ENCODE measurements at places on chromosomes 3 and 15.

GRCh38 chr3:171348121-171348520 is 112.1 kb downstream of the TNIK start:
- no peak for DNase-seq

DNA sequence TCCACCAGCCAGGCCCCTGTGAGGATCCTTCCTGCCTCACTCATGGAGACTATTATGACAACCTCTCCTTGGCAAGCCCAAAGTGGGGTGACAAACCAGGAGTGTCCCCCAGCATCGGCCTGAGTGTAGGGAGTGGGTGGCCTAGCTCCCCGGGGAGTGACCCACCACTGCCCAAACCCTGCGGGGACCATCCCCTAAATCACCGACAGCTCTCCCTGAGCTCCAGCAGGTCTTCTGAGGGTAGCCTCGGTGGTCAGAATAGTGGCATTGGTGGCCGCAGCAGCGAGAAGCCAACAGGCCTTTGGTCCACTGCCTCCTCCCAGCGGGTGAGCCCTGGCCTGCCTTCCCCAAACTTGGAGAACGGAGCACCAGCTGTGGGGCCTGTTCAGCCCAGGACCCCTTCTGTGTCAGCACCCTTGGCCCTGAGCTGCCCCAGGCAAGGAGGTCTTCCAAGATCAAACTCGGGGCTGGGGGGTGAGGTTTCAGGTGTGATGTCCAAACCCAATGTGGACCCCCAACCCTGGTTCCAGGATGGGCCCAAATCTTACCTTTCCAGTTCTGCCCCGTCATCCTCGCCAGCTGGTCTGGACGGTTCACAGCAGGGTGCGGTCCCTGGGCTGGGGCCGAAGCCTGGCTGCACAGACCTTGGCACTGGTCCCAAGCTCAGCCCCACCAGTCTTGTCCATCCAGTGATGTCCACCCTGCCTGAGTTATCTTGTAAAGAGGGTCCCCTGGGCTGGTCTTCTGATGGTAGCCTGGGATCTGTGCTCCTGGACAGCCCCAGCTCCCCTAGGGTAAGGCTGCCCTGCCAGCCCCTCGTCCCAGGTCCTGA is 1.0 kb downstream of the LIMD1 start:
- DNase-seq = no peak

DNA sequence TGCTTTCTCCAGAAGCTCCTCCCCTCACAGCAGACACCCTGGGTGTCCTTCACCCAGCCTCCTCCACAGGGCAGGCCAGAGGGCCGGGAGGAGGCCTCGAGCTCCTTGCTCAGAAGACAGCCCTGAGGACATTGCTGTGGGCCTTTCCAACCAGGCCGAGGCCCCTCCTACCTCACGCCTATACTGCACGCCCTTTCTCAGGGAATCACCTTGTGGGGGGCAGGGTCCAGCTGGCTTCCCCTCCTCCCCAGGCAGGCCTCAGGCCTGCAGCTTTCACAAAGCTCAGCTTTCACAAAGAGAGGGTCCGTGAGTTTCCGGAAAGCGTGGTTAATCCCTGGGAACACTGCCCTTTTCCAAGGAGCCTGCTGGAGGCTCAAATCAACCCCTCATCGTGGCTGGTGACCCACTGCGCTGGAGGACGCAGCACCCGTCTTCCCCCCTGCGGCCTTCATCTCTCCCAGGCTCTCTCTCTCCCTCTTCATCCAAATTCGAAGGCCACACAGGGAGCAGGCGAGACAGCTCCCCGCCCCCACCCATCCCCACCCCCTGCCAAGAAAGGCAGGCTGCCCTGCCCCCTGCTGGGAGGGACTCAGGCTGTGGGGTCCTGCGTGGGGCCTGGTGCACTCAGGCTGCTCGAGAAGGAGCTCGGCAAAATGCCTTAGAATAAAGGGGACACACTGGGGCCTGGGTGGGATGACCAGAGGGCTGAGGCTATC is 79.4 kb downstream of the OCA2 start:
- no peak for DNase-seq

GRCh38 chr3:4359805-4360502 is 56.8 kb downstream of the SETMAR start:
- no peak for DNase-seq

DNA sequence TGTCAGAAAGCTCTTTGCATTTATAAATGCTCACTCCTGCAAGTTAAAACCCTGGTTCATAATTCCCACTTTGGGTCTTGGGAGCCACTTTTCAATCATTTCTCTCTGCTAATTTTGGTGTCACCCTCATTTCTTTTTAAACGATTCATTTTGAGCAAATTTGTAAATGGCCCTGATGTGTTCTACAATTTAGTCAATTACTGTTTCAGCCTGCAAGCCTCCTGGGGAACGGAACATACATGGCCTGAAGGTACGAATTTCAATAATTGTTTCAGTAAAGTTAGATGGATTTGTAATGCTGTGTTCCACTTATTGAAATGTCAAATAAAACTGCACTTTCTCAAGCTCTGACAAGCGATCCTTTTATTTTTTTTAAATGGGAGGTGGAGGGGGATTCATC is 43.2 kb downstream of the MAP2K5 start:
- no peak for DNase-seq

- no peak for DNase-seq
These were observed 32.3 kb downstream of the UPK1B start for GRCh38 chr3:119205685-119206084.
